ENCODE measurements at places on chromosomes 3 and 15. TPM values are rescaled to one million over a fixed set of nuclear protein-coding genes. Genes with fewer than 3 reads are reported as not detected.

Gene SOX2
- total RNA-seq: 5.4 TPM

Gene EFHB
- 0.61 TPM for total RNA-seq

Gene TGM5
- total RNA-seq: not detected

Gene MORC1
- total RNA-seq: not detected

Gene ALDH1A3
- 148 TPM for total RNA-seq

Gene ERC2
- 6.3 TPM for total RNA-seq

Gene KNG1
- not detected for total RNA-seq

Gene TERC
- total RNA-seq: 62.1 TPM

Gene CHRNA7
- 8.9 TPM for total RNA-seq

Gene P2RY14
- total RNA-seq: 0.04 TPM

Gene CCDC54
- not detected for total RNA-seq

- DNase-seq: no peak
These were observed 150.3 kb downstream of the SLC9A9 start for GRCh38 chr3:143697975-143698374.

DNA sequence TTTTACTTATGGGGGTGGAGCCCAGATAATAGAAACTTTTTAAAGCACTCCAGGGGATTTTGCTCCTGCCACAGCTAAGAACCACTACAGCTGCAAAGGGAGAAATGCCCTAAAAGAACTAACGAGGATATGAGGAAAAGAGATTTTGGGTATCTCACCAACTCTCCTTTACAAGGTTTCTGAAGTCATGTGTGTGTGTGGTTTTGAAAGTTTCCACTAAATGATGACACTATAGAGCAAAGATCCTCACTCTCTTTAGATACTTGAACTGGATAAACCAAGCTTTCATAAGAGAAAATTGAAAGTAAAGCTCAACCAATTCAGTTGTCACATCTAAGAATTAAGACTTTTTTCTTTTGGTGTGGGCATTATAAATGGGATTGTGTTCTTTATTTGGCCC is 455.3 kb upstream of the ALCAM start:
- no peak for DNase-seq

DNA sequence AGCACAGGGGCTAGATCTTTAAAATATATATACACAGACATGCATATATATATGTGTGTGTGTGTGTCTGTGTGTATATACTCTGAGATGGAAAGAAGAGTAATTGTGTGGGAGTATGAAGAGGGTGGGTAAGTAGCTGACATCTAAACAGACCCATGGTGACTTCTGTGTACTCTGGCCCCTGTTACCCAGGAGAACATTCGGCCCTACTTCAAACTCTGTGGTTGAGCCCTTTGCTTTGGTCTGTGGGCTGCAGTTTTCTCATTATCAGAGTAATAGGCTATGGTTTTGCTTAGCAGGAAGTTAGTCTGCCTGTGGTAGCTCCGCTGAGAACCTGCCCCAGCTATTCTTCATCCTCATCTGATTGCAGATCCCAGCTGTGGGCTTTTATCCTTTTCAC is 141.4 kb downstream of the RBPMS2 start:
- DNase-seq: no peak

DNA sequence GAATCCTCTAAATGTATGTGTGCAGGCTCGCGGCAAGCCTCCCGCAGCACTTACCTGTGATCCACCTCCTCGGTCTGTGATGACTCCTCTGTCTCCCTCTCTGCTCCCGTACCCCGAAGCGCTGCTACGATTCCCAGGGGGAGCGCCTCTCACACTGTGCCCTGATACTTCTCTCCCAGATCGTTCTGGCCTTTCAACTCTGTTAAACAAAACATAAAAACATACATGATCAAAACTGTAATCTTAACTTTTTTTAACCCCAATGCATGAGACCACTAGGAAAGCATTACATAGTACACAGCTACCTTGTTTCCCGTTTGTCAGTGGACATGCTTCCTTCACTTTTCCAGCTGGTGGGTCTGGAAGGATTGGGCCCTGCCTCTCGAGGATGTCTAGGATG is 46.6 kb downstream of the SLTM start:
- DNase-seq: no peak

DNA sequence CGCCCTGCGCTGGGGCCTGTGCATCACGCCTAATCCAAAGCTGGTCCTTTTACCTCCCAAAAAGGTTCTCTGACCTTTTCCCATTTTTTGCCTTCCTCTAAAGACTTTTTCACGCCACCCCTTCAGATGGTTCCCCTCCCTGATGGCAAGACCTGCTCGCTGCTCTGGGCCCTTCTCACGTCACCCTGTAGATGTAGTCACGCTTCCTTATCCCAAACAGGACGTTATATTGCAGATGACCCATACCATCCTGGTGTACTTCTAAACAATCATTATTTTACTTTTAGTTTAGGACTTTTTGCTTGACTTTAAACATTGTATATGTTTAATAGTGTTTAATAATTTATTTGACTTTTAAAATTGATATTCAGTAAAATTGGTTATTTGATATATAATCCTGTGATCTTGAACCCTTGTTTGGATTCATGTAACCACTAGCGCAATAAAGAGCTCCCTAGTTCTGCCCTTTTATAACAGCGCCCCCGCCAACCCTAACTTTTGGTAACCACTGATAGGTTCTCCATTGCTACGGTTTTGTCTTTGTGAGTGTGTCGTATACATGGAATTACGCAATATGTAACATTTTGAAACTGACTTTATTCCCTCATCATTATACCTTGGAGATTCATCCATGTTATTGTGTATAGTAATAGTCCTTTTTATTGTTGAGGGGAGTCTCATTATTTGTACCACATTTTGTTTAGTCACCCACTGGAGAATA is 159.0 kb upstream of the CHRNA7 start:
- DNase-seq: no peak

- no peak for DNase-seq
These were observed 6.0 kb upstream of the AMOTL2 start for GRCh38 chr3:134380249-134380648.

DNA sequence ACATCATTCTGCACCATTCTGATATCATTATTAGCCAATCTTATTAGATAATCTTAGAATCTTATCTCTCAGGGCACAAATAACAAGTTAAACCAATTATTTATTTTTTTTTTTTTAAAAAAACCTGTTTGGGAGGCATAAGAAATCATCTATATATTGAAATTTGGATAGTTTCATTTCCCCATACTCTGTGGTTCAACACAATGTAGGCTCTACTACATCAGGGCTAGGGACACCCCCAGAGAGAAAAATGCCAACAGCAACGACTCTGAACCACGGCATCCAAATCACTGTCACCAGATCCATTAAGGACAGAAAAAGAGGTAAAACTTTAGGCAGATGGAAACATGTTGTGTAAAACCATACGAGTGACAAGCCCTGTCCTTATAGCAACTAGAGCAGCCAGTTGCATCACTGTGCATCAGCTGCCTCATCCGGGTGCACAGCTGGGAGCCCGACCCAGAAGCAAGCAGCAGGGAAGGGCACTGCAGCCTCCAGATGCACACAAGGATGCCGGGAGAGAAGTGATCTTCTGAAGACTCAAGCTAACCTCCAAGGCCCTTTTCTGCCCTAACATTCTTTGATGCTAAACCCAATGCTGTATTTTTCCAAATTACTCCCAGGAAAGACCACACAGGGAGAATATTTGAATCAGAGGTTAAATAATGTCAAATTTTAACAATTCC is 381.1 kb downstream of the CTNNB1 start:
- DNase-seq: no peak

GRCh38 chr3:118760585-118761290 is 273.9 kb downstream of the IGSF11 start:
- no peak for DNase-seq

DNA sequence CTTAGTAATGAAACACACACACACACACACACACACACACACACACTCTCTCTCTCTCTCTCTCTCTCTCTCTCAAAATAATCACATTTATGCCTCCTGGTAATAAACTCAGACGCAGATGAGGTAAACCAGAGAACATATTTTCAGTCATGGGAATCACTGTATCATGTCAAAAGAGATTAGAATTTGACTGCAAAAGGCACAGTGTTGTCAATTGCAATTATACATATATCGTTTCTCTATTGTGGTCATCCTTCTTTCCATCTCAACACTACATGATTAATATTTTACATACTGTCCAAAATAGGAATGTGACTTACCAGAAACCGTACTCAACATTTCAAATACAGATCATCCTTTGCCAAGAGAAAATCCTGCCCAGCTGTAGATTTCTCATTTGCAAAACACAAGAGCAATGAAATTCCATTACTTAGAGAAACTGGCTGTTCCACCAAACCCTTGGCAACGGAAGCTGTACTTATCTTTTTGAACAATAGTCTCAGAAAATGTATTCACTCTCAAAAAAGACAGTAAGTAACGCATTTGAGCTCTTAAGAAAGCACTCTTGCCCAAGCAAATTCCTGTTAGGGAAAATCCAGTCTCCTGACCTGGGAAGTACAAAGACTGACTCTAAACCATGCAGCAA is 24.3 kb downstream of the PDZRN3 start:
- no peak for DNase-seq

GRCh38 chr3:148697306-148698189 is at the start of gene AGTR1:
Gene AGTR1, plus strand, starts transcription at chr3:148697903. Its CDS starts 43,133 bp downstream, at chr3:148741036.
- DNase-seq: peak; percentile 48

DNA sequence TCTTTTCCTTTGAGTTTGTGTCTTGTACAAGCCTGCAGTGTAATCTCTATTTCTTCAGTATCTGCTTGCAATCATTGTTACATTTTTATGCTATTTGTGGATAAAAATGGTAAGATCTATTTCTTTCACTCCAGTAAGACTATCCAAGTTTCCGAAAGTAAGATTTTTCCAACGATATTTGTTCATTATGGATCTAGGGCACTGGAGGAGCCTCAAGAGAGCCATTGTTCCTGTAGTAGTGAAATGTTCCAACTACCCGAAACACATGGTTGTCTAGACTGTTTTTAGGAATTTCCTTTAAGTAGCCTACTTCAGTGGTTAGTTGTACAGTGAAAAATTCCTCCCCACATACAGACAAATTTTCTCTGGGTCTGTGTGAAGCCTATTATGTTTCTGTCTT is 597.4 kb downstream of the RSL24D1 start:
- no peak for DNase-seq

- no peak for DNase-seq
These were observed 19.8 kb downstream of the HMG20A start for GRCh38 chr15:77440378-77440999.

DNA sequence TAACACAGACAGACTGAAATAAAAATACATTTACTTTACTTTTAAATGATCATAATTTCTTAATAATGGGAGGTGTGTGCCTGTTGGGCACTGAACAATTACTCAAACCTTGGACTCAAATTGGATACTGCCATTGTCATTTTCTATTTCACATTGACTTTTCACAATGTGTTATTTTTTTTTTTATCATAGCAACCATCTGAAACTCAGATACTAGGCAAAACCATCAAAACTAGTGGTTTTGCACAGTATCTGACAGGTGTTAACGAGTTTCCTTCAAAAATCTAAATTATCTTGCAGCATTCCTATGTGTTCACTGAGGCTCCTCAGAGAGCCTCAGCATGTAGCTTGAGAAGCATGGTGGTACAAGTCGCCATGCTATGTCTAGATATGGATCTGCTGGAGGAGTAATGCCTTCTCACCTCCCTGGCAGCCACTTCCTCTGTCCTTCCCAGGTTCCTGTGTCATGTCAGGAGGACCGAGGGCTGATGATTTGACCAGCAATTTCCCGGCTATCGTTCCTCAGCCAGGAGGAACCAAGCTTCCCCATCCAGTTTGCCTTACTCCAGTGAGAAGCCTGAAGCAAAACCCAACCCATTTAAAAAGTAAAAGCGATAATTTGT is 29.9 kb upstream of the RFTN1 start:
- DNase-seq: no peak

DNA sequence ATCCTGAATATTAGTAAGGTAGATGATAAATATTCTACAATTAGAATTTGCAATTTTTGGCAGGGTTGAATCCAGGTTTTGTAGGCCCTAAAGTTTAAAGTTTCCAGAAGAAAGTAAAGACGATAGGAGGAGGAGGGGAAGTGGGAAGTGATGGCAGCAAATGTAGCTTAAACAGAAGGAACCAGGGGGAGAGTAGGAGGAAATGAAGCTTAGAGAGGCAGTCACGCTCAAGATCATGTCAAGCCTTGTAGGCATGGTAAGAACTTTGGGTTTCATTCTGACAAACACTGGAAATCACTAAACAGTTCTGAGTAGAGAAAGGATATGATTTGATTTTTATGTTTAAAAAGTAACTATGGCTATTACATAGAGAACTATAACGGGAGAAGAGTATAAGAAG is 63.9 kb downstream of the NR2E3 start:
- DNase-seq: no peak

- DNase-seq: peak; percentile 1
These were observed 819.7 kb downstream of the FHIT start for GRCh38 chr3:60431599-60431958.

GRCh38 chr3:157464321-157464720 is 27.7 kb downstream of the PTX3 start:
- no peak for DNase-seq

DNA sequence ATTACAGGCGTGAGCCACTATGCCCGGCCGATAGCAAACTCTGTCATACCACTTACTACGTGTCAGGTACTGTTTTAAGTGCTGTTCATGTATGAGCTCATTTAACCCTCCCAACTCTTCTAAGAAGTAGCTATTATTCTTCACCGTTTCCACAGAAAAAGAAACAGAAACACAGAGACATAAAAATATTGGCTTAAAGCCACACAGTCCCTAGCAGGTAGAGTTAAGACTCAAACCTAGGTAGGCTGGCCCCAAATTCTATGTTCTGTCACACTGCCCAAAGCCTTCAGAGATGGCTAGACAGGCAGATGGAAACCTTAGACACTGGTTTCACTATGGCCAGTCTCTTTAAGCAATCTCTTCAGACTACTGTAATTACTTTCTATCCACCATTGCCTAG is 149.8 kb upstream of the KCNMB2 start:
- no peak for DNase-seq

- DNase-seq: no peak
These were observed 887 bp downstream of the OXTR start for GRCh38 chr3:8768364-8769087.

- no peak for DNase-seq
These were observed 451.0 kb downstream of the EPHA6 start for GRCh38 chr3:97265237-97266005.

DNA sequence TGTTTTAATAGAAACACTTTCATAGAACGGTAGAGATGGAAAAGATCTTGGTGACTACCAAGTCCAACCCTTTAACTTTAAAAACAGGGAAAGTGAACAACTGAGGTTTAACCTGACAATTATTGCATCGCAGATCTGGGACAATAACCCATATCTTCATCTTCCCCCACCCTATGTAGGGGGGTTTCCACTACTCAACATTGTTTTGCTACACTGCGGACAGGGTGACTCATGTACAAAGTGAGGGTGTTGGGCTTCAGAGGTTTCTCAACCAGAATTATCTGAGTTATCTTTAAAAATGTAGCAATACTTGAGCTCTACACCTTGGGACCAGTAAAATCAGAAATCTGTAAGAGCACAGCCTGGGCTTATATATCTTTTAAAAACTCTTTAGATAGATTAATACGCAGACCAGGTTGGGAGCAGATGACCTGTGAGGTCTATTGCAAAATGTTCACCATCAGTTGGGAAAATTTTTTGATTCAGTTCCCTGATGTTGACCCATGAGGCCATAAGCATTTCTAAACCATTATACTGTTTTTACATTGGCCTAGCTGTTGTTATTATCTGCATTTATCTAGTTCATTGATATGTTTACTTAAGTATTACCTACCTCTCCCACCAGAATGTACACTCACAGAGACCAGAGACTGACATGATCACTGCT is 103.6 kb upstream of the ICE2 start:
- no peak for DNase-seq
